Effector CD4-positive, alpha-beta T cell (primary cell): ENCODE measurements at places on chromosomes 1 and 21.

GRCh38 chr1:28329395-28330153 lies 734 bp downstream of the MED18 start:
- DNase-seq = no peak

- DNase-seq = peak; percentile 25
These were observed 50.5 kb upstream of the GFI1 start for GRCh38 chr1:92536980-92537884.

GRCh38 chr1:41827991-41828570 lies 90.6 kb downstream of the HIVEP3 start:
- no peak for DNase-seq

DNA sequence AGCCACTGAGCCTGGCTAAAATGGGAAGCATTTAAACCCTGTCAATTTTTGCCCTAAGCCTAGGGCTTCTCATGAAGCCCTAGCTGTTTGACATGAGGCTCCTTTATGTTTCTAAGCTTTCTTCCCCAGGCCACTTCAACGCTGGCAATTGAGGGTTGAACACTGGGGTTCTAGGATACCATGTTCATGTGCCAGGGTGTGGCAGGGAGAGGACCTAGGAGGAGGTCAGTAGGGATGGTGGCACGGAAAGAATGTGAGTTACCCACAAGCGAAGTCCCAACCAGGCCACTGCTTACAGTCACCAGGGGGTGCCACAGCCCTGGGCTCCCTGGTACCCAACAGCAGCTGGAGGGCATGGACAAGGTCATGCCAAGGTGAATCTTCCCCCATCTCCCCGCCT lies 90.8 kb upstream of the AJAP1 start:
- no peak for DNase-seq

- no peak for DNase-seq
These were observed 2.0 kb downstream of the KDM4A start for GRCh38 chr1:43651902-43652301.

- no peak for DNase-seq
These were observed 90.6 kb upstream of the USP24 start for GRCh38 chr1:55305735-55306134.

DNA sequence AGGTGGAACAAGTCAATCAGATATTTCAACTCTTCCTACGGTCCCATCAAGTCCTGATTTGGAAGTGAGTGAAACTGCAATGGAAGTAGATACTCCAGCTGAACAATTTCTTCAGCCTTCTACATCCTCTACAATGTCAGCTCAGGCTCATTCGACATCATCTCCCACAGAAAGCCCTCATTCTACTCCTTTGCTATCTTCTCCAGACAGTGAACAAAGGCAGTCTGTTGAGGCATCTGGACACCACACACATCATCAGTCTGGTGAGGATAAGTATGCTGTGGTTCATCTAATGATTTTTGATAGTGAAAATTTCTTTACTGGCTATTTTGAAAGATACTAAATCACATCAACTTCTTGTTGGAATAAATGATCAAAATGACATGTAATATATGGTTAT lies 67.7 kb upstream of the MPC2 start:
- DNase-seq = no peak

DNA sequence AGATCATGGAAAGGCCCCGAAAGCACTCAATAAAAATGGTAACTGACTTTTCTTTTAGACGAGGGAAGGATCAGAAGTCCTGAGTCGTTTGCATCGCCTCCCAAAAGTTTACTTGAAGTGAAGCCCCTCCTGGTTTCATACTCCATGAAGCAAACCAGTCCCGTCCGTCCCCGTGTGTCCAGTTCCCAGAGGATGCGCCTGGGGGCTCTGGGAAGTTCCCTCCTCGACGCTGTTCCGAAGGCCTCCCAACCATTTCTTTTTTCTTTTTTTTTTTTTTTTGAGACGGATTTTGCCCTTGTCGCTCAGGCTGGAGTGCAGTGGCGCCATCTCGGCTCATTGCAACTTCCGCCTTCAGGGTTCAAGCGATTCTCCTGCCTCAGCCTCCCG lies 661 bp upstream of the OSCP1 start:
- no peak for DNase-seq

GRCh38 chr1:38173848-38174247 lies 127.3 kb upstream of the POU3F1 start:
- no peak for DNase-seq
